Activated CD4-positive, alpha-beta T cell treated with anti-CD3 and anti-CD28 coated beads for 24 hours (primary cell): ENCODE measurements at places on chromosomes 11 and 22.

DNA sequence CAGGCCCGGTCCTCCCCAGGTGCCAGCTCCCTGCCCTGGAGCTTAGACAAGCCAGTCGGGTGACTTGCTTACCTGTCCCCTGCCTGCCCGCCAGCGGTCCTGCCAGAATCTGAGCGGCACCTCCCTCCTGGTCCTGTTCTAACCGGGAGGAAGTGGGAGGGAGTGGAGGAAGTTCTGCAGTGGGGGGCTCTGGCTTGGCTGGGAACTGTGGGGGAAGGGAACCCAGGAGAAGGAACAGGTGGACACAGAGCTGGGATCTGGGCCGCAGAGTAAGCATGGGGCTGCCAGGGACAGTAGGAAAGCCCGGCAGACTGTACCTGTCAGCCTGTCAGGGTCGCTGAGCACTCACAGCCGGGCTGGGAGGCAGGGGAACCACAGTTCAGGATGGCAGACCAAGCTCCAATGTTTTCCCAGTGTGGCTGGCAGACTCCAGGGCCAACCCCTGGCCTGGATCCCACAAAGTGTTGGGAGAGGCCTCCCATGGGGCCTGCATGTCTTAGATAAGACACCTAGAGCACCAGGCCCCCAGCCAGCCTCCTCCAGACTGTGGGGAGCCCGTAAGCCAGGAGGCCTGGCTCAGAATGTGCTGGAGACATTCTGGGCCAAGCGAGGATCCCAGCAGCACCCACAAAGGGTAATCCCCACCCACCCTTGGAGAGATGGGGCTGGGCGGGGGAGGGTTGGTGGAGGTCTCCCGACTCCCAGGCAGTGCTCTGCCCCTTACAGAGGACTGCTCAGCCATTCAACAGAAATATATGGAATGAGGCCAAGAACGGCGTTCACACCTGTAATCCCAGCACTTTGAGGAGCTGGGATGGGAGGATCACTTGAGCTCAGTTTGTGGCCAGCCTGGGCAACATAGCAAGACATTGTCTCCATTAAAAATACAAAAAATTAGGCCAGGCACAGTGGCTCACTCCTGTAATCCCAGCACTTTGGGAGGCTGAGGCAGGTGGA, 2.3 kb downstream of the CYB5R3 start:
- no peak for DNase-seq

DNA sequence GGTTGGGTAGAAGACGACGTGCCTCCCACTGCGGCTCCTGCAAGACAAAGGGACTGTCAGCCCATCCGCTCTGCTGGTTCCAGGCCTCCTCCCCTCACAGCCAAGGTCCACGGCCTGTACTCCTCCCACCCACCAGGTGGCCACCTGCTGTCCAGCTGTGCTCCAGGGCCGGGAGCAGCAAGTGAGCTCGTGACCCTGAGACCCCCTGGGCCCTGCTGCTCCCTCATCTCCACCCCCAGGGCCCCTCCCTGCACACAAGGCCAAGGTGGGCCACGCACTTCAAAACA, 27.4 kb downstream of the TSPAN4 start:
- no peak for DNase-seq

DNA sequence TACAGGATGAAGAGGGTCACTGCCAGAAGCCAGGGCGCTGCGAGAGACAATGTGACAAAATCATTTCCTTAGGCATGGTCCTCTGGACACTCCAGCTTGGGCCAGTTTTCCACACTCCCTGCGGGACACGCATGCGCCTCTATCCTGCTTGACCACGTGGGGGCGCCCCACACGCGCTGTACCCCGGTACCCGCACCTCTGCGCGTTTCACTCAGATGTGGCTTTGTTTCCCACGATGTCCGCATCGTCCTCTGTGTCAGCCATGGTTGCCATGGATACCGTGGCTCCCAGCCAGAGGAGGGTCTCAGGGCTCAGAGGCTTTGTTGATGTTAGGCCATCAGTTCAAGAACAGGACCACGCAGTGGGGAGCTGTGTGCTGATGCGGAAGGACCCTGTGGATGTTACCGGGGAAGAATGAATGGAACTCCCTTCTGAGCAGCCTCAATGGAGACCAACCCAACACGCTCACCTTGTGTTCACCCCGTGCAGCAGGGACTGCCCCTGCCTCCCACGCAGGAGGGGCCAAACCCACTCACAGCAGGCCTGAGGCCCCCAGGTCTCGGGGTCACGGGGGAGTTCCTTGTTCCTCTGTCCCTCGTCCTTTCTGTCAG, 101.1 kb upstream of the SLC22A12 start:
- peak; percentile 44 for DNase-seq

DNA sequence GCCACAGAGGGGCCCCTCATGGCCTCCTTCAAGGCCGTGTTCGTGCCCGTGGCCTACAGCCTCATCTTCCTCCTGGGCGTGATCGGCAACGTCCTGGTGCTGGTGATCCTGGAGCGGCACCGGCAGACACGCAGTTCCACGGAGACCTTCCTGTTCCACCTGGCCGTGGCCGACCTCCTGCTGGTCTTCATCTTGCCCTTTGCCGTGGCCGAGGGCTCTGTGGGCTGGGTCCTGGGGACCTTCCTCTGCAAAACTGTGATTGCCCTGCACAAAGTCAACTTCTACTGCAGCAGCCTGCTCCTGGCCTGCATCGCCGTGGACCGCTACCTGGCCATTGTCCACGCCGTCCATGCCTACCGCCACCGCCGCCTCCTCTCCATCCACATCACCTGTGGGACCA, 10.0 kb downstream of the CXCR5 start:
- no peak for DNase-seq

DNA sequence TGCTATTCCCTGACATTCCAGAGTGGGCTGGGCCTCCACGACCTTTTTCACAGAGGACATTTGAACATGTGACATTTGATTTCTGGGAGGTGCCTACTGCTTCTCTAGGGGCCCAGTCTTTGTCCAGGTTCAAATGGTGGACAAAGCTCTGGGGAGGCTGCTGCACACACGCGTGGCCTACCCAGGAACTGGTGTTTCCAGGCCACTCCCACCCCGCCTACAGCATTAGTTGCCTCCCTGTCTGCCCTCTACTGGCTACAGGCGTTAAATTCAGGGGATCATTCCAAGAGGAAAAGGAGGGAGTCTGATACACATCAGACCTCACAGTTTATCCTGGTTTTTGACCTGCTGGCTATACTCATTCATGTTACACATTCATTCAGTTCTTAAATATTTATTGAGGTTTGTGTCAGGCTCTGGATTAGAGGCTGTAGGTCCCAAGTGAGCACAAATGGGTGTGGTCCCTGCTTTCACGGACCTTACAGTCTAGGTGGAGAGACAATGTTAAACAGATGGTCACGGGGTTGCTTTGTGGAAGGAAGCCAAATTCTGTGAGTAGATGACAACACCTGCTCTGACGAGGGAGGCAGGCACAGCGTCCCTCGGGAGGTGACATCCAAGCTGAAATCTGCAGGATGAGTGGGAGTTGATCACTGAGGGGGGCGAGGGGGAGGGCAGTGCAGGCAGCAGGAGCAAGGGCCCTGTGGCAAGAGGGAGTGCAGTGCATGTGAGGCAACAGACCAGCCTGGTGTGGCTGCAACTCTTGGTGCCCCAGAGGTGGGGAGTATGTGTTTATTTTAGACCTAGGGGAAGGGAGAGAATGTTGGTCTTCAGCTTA, 11.8 kb downstream of the TUB start:
- peak; percentile 18 for DNase-seq

- peak; percentile 12 for DNase-seq
Observed at GRCh38 chr11:43825217-43825816, 55.3 kb upstream of the ALKBH3 start.

GRCh38 chr22:23159291-23159630, 14.0 kb downstream of the RAB36 start:
- DNase-seq, result no peak

- DNase-seq, result no peak
Observed at GRCh38 chr11:1839924-1840779, 1.4 kb downstream of the TNNI2 start.

GRCh38 chr22:43136801-43137200, 6.4 kb downstream of the MCAT start:
- DNase-seq, result no peak

DNA sequence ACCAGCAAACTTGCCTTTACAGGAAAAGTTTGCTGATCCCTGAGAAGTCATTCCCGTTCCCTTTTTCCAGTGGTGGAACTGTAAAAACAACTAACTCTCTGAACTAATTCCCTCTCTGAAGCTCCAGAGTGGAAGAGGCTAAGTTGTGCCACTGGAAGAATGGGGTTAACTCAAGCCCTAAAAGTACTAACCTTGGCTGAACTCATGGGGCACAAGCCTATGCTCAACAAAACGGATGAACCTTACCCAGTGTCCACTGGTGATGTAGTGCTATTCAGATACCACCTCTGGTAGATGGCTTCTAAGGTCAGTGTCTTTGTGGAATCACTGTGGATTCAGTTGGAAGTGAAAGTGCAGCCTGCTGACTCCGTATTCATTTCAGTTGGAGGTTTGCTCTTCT, 59.9 kb upstream of the GNAZ start:
- DNase-seq, result no peak

DNA sequence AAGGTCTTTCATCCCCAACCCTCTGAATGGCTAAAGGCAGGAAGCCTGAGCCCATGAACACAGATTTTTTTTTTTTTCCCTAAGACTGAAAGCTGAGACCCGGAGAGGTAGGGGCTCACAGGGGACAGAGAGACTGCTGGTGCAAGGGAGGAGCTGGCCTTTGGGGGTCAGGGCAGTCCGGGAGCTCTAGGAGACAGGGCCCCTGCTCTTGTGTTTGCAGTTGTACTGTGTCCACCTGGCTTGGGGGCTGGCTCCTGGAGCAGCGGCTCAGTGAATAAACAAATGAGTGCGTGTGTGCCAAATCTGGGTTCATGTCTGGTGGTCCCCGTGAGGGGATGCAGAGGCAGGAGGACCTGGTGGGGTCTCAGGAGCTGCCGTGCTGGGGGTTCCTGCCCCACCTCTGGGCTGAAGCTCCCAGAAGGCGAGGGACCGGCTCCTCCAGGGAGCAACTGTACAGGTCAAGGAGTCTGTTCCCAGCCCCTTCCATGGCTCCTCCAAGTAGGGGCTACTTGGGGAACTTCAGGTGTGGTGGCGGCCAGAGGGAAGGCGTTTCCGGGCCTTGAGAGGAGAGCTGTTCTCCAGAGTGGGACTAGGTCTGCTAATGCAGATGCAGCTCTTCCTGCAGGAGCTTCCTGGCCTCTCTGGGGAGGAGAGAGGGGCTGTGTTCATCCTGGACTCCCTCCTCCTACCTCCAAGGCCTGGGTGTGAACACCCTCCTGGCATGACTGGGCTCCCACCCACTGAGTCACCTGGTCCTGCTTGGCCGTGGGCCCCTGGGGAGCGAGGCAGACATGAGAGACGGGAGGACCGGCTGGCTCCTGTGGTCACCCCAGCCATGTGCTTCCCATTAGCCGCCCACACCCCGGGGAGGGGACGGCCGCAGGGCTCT, 57.6 kb downstream of the FBXO7 start:
- DNase-seq, result no peak

GRCh38 chr22:22552630-22553029, 6.4 kb downstream of the PRAME start:
- no peak for DNase-seq
